ENCODE measurements at places on chromosomes 2 and 18.

- DNase-seq = no peak
These were observed 25.7 kb upstream of the MSGN1 start for GRCh38 chr2:17790536-17790935.

DNA sequence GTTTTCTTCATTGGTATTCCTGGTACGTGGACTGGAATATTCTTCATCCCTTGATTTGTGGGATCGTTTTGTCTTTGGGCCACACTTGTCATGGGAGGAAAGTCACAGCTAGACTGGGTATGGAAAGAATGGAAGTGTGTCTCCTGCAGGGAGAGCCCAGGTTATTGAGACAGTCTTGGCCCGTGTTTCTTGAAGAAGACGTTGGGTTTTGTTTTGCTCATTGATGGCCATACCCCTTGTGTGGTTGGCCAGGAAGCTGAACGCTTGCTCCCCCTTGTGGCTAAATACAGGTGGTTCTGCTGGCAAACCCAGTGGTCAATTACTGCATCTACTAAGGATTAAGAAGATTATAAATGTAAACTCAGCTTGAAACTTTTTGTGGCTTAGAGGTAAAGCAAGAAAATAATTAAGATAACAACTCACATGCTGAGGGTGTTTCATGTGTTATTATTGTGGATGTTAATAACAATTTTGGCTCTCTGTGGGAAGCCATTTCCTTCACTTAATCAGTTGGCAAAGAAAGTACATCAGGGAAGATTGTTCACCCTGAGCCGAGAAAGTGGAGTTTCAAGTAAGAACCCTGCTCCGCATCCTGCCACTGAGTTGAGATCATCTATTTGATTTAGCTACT, 91.8 kb downstream of the NEDD4L start:
- peak; percentile 61 for DNase-seq

- no peak for DNase-seq
These were observed 44.5 kb downstream of the ANO7 start for GRCh38 chr2:241232736-241233575.

DNA sequence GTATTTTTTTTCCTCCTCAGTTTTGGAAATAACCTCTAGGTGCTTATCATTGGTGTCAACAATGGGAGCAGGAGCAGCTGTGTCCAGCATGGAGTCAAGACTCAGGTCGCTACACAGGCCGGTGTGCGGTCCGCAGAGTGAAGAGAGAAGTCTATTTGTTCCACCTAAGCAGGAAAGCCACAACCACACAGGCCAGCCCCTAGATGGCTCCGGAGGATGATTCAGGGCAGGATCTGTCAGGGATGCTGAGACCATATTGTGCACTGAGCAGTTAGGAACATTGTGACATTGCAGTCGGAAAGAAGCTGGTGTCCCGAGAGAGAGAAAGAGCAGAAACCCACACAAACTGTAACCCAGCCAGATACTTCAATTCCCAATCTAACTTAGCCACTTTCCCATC, 136.9 kb downstream of the GAREM1 start:
- DNase-seq = no peak

- no peak for DNase-seq
These were observed 124.2 kb downstream of the LPIN1 start for GRCh38 chr2:11870584-11870983.

GRCh38 chr2:207771421-207771820, 1.7 kb upstream of the FZD5 start:
- peak; percentile 52 for DNase-seq
